Hepatocyte (in vitro differentiated cells): ENCODE measurements at places on chromosomes 4 and X. TPM values are rescaled to one million over a fixed set of nuclear protein-coding genes. Genes with fewer than 3 reads are reported as not detected.

Gene TACR3
- 0.27 and 0.32 TPM in 2 replicates for total RNA-seq

DNA sequence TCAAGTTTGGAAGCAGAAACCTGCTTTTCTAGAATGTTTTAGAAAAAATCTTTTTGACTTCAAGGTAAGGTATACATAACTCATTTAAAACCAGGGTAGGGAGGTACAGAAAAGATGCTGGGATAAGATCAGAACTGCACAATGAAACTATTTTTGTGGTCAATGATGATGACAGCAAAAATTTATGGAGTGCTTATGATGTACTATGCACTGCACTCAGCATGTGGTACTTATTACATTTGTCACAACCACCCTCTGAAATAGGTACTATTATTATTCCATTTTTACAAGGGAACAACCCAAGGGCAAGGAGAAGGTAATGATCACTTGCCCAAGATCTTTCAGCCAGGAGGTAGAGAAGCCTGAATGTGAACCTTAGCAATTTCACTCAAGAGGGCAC is 8.0 kb downstream of the GPM6B start:
- no peaks in the 10 kb centered on the region for H3K27me3 ChIP-seq
- no peak overlapping the region for H3K4me3 ChIP-seq
- no peaks in the 10 kb centered on the region for H3K4me1 ChIP-seq
- no peak for DNase-seq
- no peaks in the 10 kb centered on the region for H3K36me3 ChIP-seq

GRCh38 chrX:154399527-154400368 is 1.6 kb downstream of the RPL10 start:
- peak overlapping the region; percentile 54 for H3K4me3 ChIP-seq
- no peaks in the 10 kb centered on the region for H3K27me3 ChIP-seq
- H3K36me3 ChIP-seq: peaks cover 3% of the 10 kb centered on the region

DNA sequence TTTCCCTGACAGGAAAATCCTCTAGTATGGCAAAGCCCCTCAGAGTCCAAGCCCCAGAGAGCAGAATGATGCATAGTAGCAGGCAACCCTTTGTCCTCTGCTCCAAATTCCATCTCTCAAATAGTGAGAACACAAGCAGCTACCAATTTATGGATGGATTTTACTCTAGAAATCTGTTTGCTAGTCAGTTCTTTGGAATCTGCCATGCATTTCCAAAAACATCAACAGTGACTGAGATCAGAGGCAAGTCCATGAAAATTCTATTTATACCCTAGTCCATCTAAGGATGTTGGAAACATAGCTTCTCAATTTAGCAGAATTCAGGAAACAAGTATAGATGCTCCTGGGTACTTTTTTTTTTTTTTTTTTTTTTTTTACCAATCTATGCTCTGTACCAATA is 10.0 kb upstream of the CC2D2A start:
- DNase-seq: no peak
- H3K27me3 ChIP-seq: no peaks in the 10 kb centered on the region
- H3K27ac ChIP-seq: no peak overlapping the region
- H3K36me3 ChIP-seq: no peaks in the 10 kb centered on the region
- peaks cover 3% of the 10 kb centered on the region for H3K4me1 ChIP-seq
- no peak overlapping the region for H3K4me3 ChIP-seq

- no peak for DNase-seq
- no peaks in the 10 kb centered on the region for H3K36me3 ChIP-seq
Observed at GRCh38 chr4:8295471-8295870, 25.9 kb downstream of the HTRA3 start.

DNA sequence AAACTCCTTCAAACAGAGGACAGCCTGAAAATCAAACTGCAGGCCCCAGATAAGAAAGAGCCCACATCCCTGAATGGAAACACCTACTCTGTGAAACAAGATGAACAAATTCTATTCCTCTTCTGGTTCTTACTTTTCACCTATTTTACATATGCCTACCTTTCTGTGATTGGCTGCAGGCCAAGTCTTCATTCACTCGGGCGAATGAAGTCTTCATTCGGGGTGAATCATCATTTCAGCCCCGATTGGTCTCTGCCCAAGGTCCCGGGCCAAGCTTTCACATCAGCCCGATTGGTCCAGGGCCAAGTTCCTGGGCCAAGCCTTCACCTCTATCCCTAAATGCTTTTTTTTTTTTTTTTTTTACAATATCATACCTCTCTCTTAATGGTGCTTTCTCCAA is 529.8 kb upstream of the ACTRT1 start:
- no peaks in the 10 kb centered on the region for H3K27me3 ChIP-seq
- H3K27ac ChIP-seq: no peak overlapping the region
- H3K4me3 ChIP-seq: no peak overlapping the region
- no peaks in the 10 kb centered on the region for H3K36me3 ChIP-seq

- H3K36me3 ChIP-seq: no peaks in the 10 kb centered on the region
- H3K4me1 ChIP-seq: no peaks in the 10 kb centered on the region
- no peak for DNase-seq
- no peak overlapping the region for H3K27ac ChIP-seq
- no peak overlapping the region for H3K4me3 ChIP-seq
- H3K27me3 ChIP-seq: no peaks in the 10 kb centered on the region
Observed at GRCh38 chr4:22719218-22719617, 26.5 kb downstream of the GBA3 start.

Gene PF4V1
- total RNA-seq: not detected in 2 replicates

GRCh38 chrX:8987672-8988250 is 46.2 kb downstream of the FAM9B start:
- H3K4me1 ChIP-seq: no peaks in the 10 kb centered on the region
- H3K36me3 ChIP-seq: no peaks in the 10 kb centered on the region
- no peaks in the 10 kb centered on the region for H3K27me3 ChIP-seq
- DNase-seq: peak; percentile 9
- H3K4me3 ChIP-seq: no peak overlapping the region
- H3K27ac ChIP-seq: no peak overlapping the region

DNA sequence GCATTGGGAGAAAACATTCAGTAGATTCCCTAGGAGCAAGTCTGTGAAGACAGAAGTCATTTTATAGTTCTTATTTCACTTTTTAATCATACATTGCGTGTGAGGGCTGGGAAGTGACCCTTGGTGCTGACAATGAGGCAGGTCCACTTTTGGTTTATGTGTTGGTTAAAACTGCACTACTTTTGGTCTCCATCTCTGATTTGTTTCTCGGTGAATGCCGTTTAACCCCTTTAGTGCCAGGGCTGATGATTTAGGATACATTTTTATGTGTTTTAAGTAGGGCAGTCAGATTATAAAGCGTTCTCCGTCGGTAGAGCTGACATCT is 110.4 kb downstream of the AFF1 start:
- H3K27me3 ChIP-seq: no peaks in the 10 kb centered on the region
- no peak overlapping the region for H3K27ac ChIP-seq
- H3K36me3 ChIP-seq: no peaks in the 10 kb centered on the region
- H3K4me1 ChIP-seq: peaks cover 10% of the 10 kb centered on the region

- no peaks in the 10 kb centered on the region for H3K4me1 ChIP-seq
- no peaks in the 10 kb centered on the region for H3K27me3 ChIP-seq
- H3K4me3 ChIP-seq: no peak overlapping the region
- no peak overlapping the region for H3K27ac ChIP-seq
- DNase-seq: no peak
- H3K36me3 ChIP-seq: no peaks in the 10 kb centered on the region
Observed at GRCh38 chr4:62835631-62836030, 1573.6 kb downstream of the TECRL start.

DNA sequence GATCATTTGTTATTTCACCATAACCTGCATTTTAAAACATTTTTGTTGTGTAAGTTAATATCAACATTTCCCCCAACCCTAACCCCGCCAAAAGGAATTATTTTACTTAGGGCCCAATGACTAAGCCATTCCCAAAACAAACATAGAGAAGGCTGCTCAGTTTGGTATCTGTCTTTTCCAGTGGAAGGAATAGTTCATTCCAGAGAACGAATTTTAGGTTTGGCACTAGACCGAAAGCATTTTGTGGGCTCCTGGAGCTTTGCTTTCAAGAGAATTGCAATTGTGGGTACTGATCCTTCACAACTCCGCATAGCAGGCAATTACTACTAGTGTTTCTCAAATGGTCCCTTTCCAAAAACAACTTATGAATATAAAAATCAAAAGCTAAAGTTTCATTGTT is 226.7 kb upstream of the MAD2L1 start:
- no peak overlapping the region for H3K27ac ChIP-seq
- no peak overlapping the region for H3K4me3 ChIP-seq
- no peaks in the 10 kb centered on the region for H3K27me3 ChIP-seq
- H3K36me3 ChIP-seq: no peaks in the 10 kb centered on the region
- no peaks in the 10 kb centered on the region for H3K4me1 ChIP-seq

DNA sequence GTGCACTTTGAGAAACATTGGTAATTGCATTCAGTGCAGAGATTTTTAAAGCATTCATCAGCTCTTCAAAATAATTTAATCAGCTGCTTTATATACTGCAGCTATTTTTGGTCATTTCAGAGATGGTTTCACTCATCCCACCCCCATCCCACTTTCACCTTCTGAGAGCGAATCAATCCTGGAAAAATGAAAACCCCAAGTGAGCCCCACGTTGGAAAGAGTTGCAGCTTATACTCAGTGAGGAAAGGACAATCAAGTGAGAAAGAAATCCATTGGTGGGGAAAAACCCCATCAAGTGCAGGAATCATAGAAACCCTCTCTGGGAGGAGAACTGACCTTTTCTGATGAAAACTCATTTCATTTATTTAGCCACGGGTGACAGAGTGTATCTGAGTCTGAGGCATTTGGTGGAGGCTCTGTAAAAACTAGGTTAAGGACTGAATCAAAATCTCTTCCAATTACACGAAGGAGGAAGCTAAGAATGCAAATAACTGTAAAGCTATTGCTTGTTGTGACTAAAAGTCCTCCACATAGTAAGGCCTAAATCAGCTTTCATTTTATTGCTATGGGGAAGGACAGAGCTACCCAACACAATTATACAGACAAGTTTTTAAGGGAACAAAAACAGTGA is 240.4 kb upstream of the PGRMC2 start:
- peak overlapping the region; percentile 66 for H3K27ac ChIP-seq
- H3K4me3 ChIP-seq: no peak overlapping the region
- no peaks in the 10 kb centered on the region for H3K36me3 ChIP-seq
- peaks cover 31% of the 10 kb centered on the region for H3K4me1 ChIP-seq
- H3K27me3 ChIP-seq: no peaks in the 10 kb centered on the region
